Omental fat pad (tissue), 4 donors: ENCODE measurements at places on chromosomes 2 and 18. TPM values are rescaled to one million over a fixed set of nuclear protein-coding genes. Genes with fewer than 3 reads are reported as not detected.

The GALR1 gene
- total RNA-seq: 0.09 TPM

The D2HGDH gene
- total RNA-seq: 12.4 TPM

The MALL gene
- 6.7 TPM for total RNA-seq

The TEKT4 gene
- total RNA-seq: not detected

The CIB4 gene
- total RNA-seq: not detected

The ERBB4 gene
- 0.16 TPM for total RNA-seq

The IL36RN gene
- total RNA-seq: not detected

The MAP3K20 gene
- 35.1 TPM for total RNA-seq

The LTBP1 gene
- total RNA-seq: 18.0 TPM

The SPATS2L gene
- total RNA-seq: 110 TPM

The LMAN2L gene
- 16.8 TPM for total RNA-seq
